ENCODE measurements at places on chromosomes 1 and 21.

DNA sequence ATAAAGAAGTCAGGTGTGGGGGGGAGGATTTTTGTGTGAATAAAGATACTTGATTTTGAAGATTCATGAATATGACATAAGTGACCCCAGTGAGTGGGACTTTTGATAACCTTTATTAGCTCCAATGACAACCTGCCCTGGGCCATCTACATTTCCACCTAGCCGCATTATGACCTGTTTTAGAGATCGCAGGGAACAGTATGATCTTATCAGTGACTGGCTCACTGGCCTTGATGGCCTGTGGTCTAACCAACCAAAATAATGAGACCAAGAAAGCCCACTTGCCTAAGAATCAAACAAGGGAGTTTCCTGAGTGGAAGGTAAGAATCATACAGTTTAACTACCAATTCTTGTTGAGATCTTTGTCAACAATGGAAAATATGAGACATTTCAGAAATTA lies 1.8 kb downstream of the ELAPOR1 start:
- H3K27ac ChIP-seq: no peak overlapping the region
- no peaks in the 10 kb centered on the region for H3K4me1 ChIP-seq
- no peaks in the 10 kb centered on the region for H3K27me3 ChIP-seq
- no peaks in the 10 kb centered on the region for H3K36me3 ChIP-seq
- DNase-seq: no peak
- no peak overlapping the region for H3K4me3 ChIP-seq

GRCh38 chr1:234863551-234863971 lies 253.6 kb upstream of the IRF2BP2 start:
- H3K27me3 ChIP-seq: no peaks in the 10 kb centered on the region
- DNase-seq: no peak
- no peaks in the 10 kb centered on the region for H3K36me3 ChIP-seq
- H3K4me1 ChIP-seq: peaks cover 31% of the 10 kb centered on the region
- H3K27ac ChIP-seq: peak overlapping the region; percentile 84

GRCh38 chr1:30415171-30415940 lies 308.0 kb downstream of the MATN1 start:
- H3K36me3 ChIP-seq: no peaks in the 10 kb centered on the region
- H3K27me3 ChIP-seq: no peaks in the 10 kb centered on the region
- no peak overlapping the region for H3K27ac ChIP-seq
- no peak overlapping the region for H3K4me3 ChIP-seq
- H3K4me1 ChIP-seq: no peaks in the 10 kb centered on the region

DNA sequence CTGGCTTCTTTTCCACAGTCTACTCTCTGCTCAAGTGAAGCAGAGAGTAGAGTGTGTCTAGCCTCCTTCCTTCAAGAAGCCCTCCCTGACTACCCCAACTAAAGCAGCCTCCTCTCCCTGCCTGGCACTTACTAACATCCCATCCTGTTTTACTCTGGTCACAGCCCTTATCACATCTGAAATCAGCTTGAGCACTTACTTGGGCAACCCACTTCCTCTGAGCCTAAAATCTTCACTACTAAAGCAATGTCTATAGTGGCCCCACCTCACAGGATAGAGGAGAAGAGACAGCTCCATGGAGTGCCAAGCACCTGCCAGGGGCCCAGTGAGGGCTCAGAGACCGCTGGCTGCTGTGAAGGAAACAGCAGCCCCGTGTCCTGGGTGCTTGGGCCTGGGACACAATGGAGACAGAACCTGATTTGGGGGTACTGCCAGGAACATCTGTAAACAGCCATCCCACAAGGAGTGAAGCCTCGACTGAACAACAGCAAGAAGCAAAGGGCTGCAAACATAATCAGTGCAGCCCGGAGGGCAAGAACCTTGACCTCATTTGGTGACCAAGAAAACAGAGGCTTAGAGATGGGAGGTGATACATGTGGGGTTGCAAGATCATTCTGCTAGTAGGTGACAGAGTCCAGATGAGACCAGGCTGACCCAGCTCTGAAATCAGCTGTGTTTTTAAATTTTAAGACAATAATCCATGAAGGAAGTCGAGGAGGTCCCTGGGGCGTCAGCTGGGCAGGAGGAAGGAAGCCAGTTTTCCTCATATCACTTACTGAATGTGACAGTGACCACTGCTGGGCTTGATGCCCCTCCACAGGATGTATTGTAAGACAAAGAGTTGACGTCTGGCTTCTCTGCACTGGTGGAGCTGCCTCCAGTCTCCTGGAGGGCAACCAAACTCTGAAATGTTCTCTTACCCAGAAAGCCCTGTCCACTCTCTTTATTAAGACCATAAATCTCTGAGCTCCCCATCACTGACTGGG lies 710.6 kb downstream of the MATN1 start:
- no peak overlapping the region for H3K27ac ChIP-seq
- DNase-seq: no peak
- H3K36me3 ChIP-seq: no peaks in the 10 kb centered on the region
- H3K4me3 ChIP-seq: no peak overlapping the region

DNA sequence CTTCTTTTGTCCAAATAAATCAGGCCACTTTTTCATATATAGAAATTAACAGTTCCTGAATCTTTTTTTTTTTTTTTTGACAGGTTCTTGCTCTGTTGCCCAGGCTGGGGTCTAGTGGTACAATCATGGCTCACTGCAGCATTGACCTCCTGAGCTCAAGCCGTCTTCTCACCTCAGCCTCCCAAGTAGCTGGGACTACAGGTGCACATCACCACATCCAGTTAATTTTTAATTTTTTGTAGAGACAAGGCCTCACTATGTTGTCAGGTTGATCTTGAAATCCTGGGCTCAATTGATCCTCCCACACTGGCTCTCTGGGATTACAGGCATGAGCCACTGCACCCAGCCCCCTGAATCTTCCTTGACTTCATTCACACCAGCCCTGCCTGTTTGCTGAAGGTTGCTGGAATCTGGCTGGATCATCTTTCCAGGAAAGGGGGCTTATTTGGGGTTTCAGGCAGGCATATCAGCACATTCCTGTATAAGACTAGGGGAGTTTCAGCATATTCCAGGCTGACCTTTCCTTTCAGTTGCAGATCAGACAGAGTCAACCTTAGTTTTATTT lies 78.2 kb upstream of the ARHGAP29 start:
- no peaks in the 10 kb centered on the region for H3K36me3 ChIP-seq
- DNase-seq: no peak
- H3K4me3 ChIP-seq: no peak overlapping the region
- no peaks in the 10 kb centered on the region for H3K27me3 ChIP-seq
- H3K4me1 ChIP-seq: peaks cover 25% of the 10 kb centered on the region

Data from Panc1 (cell line).